ENCODE measurements at places on chromosomes 13 and 19.

DNA sequence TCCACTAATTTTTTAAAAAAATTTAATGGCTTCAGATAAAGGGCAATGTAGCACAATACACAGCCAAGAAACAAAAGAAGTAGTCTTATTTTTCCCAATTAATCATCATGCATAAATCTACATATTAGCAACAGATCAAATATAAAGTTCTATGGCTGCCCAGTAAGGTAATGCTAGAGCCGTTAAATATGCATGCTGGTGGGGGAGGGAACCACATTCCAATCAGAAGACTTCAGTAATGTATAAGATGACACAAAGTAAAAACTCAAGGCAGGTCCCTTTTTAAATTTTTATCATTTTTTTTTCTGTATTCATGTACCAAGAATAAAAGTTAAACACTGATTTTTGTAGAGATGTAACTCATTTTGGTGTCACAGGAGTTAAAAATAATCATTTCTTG is 62.0 kb downstream of the MPHOSPH8 start:
- no peak for DNase-seq

- DNase-seq = peak; percentile 17
Observed at GRCh38 chr13:27170516-27171243, 931 bp downstream of the USP12 start.

- DNase-seq = no peak
Observed at GRCh38 chr13:102207680-102208342, 194.0 kb downstream of the FGF14 start.

DNA sequence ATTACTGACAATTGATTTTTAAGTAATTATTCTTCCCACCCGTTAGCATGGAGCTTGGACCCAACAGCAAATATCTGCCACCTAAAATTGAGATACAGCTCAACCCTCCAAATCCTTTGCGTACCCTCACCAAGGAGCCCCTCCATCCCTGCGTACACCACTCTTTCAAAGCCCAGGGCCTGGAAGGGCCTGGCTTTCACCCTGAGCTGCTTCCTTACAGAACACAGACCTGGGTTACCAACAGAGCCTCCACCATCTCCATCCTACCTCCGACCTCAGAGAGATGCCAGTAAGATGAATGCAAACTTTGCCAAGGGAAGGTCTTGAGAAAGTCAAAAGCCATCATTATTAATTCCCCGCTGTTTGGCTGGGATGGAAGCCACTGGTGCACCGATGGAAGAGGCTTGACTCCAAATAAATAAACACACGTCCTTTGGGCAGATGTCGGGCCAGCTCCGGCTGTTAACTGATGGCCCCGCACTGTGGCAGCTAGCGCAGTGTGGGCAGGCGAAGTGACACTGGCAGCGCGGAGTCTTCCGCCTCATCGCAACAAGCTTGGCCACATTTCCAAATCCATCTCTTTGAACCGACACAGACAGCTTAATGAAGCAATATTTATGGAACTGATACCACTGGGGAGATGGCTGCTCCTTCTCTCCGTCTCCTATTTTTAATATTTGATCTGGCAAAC is 150.2 kb upstream of the VSTM2B start:
- no peak for DNase-seq

DNA sequence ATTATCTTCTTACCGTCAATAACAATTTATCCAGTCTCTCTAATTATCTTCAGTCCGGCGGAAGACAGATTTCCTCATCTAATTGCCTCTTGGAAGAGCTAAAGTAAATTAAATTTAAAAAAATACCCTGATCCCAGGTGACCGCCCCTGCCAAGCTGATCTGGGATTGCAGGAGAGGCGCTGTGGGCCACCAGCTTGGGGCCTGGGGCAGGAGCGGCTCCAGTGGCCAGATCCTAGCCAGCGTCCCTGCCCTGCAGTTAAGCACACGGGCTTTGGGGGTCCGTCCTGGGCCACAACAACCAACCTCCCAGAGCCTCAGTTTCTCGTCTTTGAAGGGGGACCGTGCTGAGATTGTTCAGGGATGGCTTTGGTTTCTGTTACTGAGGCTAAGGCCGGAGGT is 12.4 kb upstream of the TMEM255B start:
- DNase-seq = no peak

- no peak for DNase-seq
Observed at GRCh38 chr13:112977525-112977924, 8.5 kb downstream of the MCF2L start.

DNA sequence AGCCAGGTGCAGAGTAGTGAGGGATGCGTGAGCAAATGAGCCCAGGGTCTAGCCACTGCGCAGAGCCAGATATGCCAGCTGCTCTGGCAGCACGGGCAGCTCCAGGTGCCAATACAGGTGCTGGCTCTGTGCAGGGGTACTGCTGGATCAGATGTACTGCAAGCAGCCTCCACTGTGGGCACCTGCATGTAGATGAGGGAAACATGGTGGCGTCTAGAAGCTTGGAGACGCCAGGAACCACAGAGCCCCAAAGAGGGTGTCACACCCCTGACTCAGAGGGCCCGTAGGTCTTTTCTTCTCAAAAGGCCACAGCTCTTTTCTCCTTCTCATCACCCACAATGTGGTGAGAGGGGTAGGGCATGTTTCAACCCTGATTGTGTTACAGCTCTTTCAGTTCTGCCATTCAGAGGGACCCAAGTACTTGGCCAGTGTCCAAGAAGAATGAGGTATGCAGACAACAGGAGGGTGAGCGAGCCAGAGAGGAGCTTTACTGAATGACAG is 244.4 kb upstream of the SLITRK1 start:
- no peak for DNase-seq

DNA sequence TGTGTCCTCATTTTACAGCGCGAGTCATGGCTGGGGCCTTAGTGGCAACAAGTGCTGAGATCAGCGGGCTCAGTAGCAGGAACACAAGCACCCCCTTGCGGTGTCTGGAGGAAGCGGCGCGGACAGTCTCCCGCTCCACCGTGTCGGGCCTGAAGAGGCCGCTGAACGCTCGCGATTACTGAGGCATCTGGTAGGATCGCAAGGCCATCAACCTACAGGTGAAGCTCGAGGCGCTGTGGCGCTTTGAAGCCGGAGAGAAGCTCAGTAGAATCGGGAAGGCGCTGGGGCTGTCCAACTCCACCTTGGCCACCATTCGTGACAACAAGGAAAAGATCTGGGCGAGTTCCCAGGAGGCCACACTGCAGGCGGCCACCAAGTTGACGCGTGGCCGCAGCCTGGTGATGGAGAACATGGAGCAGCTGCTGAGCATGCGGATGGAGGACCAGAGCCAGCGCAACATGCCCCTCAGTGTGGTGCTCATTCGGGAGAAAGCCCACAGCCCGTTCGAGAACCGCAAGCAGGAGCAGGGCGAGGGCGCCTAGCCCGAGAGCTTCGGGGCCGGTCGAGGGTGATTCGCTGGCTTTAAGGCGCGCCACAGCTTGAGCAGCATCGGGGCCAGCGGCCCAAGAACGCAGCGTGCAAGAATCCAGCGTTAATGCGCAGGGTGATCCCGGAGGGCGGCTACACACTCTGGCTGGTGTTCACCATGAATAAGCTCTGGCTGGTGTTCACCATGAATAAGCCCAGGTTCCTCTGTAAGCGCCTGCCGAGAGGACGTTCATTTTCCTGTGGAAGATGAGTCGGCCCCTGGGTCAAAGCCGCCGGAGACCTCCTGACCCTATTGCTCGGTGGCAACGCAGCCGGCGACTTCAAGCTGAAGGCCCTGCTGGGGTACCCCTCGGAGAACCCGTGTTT is 8.3 kb upstream of the MZF1 start:
- DNase-seq = peak; percentile 85

GRCh38 chr19:37669450-37669914 is 14.2 kb upstream of the ZFP30 start:
- no peak for DNase-seq

DNA sequence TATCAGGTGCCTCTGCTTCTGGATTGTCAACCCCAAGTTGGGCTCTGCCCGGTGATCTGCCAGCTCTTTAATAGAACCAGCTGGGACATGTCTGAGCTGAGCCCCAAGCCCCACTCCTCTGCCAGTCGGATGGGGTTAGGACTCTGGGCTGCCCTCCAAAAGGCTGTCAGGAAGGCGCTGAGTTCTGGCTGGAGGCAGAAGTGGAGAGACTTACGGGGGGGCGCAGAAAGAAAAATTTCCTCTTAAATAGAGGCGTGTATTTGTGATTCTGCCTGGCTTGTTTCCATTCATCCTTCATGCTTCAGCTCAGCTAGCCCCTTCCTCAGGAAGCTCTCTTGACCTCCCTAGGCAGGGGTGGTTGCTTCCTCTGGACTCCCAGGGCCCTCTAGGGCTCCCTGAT is 985 bp upstream of the KCNK6 start:
- no peak for DNase-seq

DNA sequence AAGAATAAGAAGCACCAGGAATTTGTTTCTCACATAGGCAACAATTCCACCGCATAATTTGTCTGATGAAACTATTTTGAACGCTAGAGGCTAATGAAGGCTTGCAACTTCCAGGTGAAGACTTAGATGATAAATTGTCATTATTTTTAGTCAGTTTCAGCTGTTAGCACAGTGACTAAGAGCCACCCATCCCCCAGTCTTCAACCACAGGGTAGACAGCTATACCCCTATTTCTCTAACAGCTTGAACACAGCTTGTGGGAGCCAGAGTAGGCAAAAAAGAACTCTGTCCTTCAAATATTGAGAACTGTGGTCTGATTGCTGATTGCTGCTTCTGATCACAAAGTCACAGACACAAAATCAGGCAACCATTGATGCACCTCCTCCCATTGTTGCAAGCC is 1124.8 kb upstream of the PRR20A start:
- no peak for DNase-seq

DNA sequence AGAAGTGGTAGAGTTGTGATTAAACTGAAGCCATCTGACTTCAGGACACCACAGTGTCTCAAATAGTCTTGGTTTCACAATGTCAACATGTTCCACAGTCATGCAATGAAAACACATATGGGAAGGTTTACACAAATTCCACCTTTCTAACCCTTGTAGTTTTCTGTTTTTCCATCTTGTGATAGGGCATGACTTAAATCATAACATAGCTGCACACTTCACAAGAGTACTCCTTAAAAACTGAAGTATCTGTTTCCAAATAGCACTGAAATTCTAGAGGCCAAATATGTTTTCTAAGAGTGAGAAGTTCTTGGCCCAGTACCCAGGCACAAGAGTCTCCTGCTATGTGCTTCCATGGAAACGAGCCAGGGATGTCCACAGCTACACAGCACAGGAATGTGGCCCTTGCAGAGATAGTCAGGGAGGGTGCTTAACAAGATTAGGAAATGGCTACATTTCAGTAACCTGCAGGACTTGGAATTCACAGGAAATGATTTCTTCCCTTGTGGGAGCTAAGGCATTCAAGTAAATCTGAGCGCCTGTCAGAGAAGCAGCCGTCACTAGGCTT is 269.1 kb downstream of the NDFIP2 start:
- DNase-seq = no peak

- DNase-seq = no peak
Observed at GRCh38 chr19:38687837-38688378, 40.5 kb downstream of the ACTN4 start.

- no peak for DNase-seq
Observed at GRCh38 chr19:18604820-18605159, 1.8 kb downstream of the CRLF1 start.

GRCh38 chr13:111184458-111185401 is 69.6 kb downstream of the ARHGEF7 start:
- DNase-seq = peak; percentile 37

- DNase-seq = no peak
Observed at GRCh38 chr13:30934381-30934780, 1.9 kb downstream of the TEX26 start.

GRCh38 chr13:59094181-59094580 is 1069.5 kb downstream of the DIAPH3 start:
- no peak for DNase-seq

GRCh38 chr13:90533866-90534265 is 813.6 kb upstream of the MIR17HG start:
- no peak for DNase-seq

DNA sequence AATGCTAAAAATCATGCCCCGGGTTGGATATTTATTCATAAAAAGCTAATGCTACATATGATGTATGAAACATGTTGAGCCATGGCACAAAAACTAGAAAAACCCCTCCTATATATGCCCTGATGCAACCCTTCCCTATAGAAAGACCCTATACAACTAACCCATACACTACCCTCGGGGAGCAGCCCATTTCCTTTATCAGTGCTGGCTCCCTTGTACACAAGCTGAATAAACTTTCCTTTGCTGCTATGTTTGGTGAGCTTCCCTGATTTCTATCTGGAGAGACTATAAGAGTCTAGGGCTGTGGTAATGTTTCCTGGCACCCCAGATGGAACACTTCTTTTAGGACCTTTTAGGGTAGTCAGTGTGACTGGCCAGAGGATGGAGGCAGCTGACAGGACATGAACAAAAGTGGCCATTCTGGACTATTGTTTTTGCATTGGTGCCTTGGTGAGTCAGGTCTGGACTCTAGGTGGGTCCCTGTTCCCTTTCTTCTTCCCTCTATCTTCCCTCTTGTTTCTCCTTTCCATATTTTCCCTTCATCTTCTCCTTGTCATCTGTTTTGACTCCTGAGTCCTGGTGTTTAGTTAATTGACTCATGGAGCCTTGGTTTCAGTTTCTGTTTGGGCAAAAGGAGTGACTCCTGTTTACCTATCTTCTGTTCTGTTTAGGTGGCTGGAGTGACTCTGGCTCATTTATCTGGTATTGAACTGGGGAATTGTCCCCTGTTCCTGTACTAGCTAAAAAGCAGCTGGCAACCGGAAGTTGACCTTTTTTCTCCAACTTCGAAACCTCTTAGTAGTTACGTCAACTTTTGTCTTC is 1321.8 kb upstream of the PCDH9 start:
- no peak for DNase-seq

GRCh38 chr13:98919566-98919965 is 58.3 kb downstream of the DOCK9 start:
- no peak for DNase-seq

- DNase-seq = no peak
Observed at GRCh38 chr19:43923875-43924274, 11.2 kb downstream of the ZNF45 start.

GRCh38 chr13:40192452-40192851 is 474.0 kb downstream of the FOXO1 start:
- no peak for DNase-seq

GRCh38 chr13:73879346-73880015 is 254.7 kb downstream of the KLF12 start:
- DNase-seq = no peak

- DNase-seq = no peak
Observed at GRCh38 chr13:26822146-26822545, 61.6 kb upstream of the GPR12 start.

DNA sequence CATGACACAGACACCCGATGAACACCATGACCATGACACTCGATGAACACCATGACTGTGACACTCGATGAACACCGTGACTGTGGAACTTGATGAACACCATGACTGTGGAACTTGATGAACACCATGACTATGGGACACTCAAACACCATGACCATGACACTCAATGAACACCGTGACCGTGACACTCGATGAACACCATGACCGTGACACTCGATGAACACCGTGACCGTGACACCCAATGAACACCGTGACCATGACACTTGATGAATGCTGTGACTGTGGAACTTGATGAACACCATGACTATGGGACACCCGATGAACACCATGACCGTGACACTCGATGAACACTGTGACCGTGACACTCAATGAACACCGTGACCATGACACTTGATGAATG is 31.5 kb downstream of the ZFR2 start:
- DNase-seq = no peak

All from T-helper 9 cell (primary cell).